Pericardium fibroblast (primary cell): ENCODE measurements at places on chromosomes 2 and 18. TPM values are rescaled to one million over a fixed set of nuclear protein-coding genes. Genes with fewer than 3 reads are reported as not detected.

The EML6 gene
- total RNA-seq: 0.09 and 0.12 TPM in 2 replicates

The POMC gene
- 5.3 and 6.1 TPM in 2 replicates for total RNA-seq

The AQP12B gene
- not detected in 2 replicates for total RNA-seq

The FAM228A gene
- 0.58 and 0.77 TPM in 2 replicates for total RNA-seq

The DSC2 gene
- total RNA-seq: 0.09 and 3.7 TPM in 2 replicates

The COL5A2 gene
- total RNA-seq: 906 and 968 TPM in 2 replicates

The IL36A gene
- not detected in 2 replicates for total RNA-seq

The NEU2 gene
- not detected in 2 replicates for total RNA-seq

The PPP1R1C gene
- 1.6 TPM in 1 of 2 replicates, not detected in the other for total RNA-seq

The MTERF4 gene
- total RNA-seq: 17.3 and 17.4 TPM in 2 replicates

The CHRNA1 gene
- 0.77 TPM in 1 of 2 replicates, not detected in the other for total RNA-seq

The GPR39 gene
- total RNA-seq: 0.12 and 0.94 TPM in 2 replicates

The ACTG2 gene
- 0.09 and 5.0 TPM in 2 replicates for total RNA-seq

The CGREF1 gene
- total RNA-seq: 9.0 and 10.2 TPM in 2 replicates

The CIB4 gene
- not detected in 2 replicates for total RNA-seq

The DAW1 gene
- total RNA-seq: 1.5 and 7.5 TPM in 2 replicates

The ANKRD30B gene
- total RNA-seq: not detected in 2 replicates

The CDK5R2 gene
- total RNA-seq: not detected in 2 replicates

The PTRHD1 gene
- total RNA-seq: 74.7 and 97.1 TPM in 2 replicates

The CD8B gene
- not detected in 2 replicates for total RNA-seq

The COL6A3 gene
- 649 and 1,527 TPM in 2 replicates for total RNA-seq

The KCNJ13 gene
- total RNA-seq: not detected in 2 replicates

The MSGN1 gene
- not detected in 2 replicates for total RNA-seq

The VWA3B gene
- total RNA-seq: not detected in 2 replicates

The ZNF892 gene
- 1.9 and 2.8 TPM in 2 replicates for total RNA-seq

The EIF2AK2 gene
- total RNA-seq: 12.3 and 19.3 TPM in 2 replicates

The DNPEP gene
- total RNA-seq: 58.1 and 63.8 TPM in 2 replicates

The MTLN gene
- 42.8 and 60.8 TPM in 2 replicates for total RNA-seq

The DRC1 gene
- total RNA-seq: not detected in 2 replicates

The LOXL3 gene
- total RNA-seq: 7.3 and 23.7 TPM in 2 replicates

The ANKRD30BL gene
- total RNA-seq: not detected in 2 replicates

The CENPA gene
- total RNA-seq: 0.23 and 0.34 TPM in 2 replicates

The FBXO15 gene
- 0.09 and 0.23 TPM in 2 replicates for total RNA-seq

The PPM1B gene
- total RNA-seq: 9.1 and 9.3 TPM in 2 replicates

The TUBA3D gene
- total RNA-seq: not detected in 2 replicates

The MYO7B gene
- total RNA-seq: not detected in 2 replicates

The CRYBA2 gene
- total RNA-seq: not detected in 2 replicates

The TEKT4 gene
- not detected in 2 replicates for total RNA-seq

The HOXD8 gene
- total RNA-seq: 1.2 and 5.0 TPM in 2 replicates

The TWIST2 gene
- total RNA-seq: 114 and 149 TPM in 2 replicates

The IL1R1 gene
- total RNA-seq: 195 and 206 TPM in 2 replicates

The RGPD6 gene
- total RNA-seq: 3.5 and 16.8 TPM in 2 replicates

The STK25 gene
- 169 and 216 TPM in 2 replicates for total RNA-seq

The NDC80 gene
- total RNA-seq: 0.85 and 1.4 TPM in 2 replicates
